ENCODE measurements at places on chromosomes 1 and 21.

DNA sequence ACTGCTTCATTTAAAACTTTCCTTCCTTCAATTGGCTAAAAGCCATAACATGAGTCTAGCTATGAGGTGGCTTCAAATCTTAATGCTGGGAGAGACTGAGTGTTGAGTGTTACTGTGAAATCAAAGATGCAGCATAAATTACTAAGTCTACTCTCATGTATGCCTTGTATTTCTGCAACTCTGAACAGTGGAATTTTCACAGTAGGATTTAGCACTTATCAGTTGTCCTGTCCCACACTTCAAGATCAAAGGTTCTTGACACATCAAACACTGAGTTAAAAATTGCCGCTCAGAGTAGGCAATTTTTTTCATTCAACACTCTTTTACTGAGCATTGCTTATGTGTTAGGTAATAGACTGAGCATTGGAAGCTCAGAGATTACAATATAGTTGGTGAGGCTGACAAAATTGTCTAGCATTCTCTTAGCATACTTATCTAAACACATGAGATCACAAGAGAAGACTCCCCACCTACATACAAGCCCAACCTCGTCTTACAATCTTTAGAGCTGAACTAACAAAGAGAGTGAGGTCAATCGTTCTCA is 56.4 kb upstream of the ADORA3 start:
- no peak for DNase-seq

DNA sequence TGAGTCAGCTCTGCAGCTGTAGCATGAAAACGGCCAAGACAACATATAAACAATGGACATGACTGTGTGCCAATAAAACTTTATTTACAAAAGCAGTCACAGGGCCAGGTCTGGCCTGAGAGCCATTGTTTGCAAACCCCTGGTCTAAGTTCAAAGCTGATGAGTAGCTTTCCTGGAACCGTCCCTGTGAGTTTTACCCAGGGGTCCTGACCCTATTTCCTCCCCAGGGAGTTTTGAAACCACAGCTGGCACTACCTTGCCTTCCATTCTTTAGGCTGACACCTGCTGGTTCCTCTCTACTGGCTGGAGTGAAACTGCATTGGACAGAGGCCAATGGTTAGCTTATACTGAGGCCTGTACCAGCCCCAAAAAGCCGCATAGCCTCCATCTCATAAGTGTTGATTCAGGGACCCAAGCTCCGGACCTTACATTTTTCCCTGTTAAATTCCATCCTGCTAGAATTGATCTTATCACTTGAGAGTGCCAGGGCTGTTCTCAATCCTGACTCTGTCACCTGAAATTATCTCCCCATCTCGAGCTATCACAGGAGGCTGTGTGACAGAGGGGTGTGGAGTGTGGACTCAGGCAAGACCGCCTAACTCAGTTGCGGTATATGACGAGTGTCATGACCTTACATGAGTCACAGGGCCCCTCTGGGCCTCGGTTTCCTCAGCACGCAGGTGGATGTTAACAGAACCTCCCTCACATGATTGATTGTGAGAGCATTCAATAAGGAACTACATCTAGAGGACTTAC is 343.6 kb downstream of the NPHP4 start:
- DNase-seq, result no peak

DNA sequence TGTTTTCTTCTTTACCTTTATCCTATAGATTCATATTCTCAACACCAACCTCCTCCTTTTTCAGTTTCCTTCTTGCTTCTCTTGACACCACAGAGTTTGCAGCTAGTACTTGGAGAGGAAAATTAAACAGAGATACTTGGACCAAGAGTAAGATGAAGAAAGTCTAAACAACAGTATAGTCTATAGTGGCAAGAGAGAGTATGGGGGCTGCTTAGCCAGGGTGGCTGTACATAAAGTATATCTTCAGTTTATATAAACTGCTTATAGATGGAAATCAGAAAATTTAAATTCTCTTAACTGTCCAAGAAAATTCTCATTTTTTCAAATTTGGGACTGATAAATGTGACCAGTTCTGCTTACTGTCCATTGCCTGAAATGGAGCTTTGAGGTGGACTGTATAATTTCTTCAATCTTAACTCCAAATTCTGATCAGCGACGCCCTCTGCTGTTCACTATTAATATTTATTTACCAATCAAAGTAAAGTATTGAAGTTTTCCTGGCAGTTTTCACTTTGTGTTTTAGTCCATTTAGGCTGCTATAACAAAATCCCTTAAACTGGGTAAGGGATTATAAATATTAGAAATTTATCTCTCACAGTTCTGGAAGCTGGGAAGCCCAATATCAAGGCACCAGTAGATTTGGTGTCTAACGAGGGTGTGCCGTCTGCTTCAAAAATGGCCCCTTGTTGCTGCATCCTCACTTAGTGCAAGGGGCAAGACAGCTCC is 14.8 kb upstream of the METTL18 start:
- DNase-seq, result peak; percentile 62

GRCh38 chr1:212247179-212247721 is 38.0 kb upstream of the PPP2R5A start:
- DNase-seq, result no peak

- DNase-seq, result no peak
Measured at GRCh38 chr1:229655781-229656180, 29.7 kb downstream of the URB2 start.

Measured in B cell (primary cell).